T-helper 17 cell (primary cell): ENCODE measurements at places on chromosomes 2 and 18. TPM values are rescaled to one million over a fixed set of nuclear protein-coding genes. Genes with fewer than 3 reads are reported as not detected.

- DNase-seq, result no peak
These were observed 153.7 kb downstream of the TGIF1 start for GRCh38 chr18:3603421-3604234.

GRCh38 chr18:73199151-73199550, 331.4 kb upstream of the NETO1 start:
- DNase-seq, result no peak

The BCL11A gene
- total RNA-seq, result 2.5 TPM

- DNase-seq, result no peak
These were observed 52.3 kb downstream of the DDX1 start for GRCh38 chr2:15643791-15644585.

- DNase-seq, result no peak
These were observed 351.3 kb downstream of the GPD2 start for GRCh38 chr2:156787517-156787916.

DNA sequence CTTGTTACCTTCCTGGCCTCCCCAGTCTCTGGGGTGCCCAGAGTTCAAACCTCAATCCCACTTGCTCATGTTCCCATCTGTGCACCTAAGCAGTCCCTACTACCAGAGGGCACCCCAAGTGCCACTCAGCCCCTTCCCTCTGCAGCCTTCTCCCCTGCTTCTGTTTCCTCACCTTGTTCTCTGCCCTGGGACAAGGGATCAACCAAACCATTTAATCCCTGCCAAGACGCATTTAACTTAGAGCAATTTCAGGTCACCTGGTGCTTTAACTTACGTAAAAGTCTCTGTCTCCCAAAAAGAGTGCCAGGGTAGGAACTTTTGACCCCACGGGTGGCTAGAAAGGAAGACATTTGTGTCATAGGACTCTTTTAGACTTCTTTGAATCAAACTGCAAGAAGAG, 67.2 kb downstream of the SRD5A2 start:
- DNase-seq, result no peak

DNA sequence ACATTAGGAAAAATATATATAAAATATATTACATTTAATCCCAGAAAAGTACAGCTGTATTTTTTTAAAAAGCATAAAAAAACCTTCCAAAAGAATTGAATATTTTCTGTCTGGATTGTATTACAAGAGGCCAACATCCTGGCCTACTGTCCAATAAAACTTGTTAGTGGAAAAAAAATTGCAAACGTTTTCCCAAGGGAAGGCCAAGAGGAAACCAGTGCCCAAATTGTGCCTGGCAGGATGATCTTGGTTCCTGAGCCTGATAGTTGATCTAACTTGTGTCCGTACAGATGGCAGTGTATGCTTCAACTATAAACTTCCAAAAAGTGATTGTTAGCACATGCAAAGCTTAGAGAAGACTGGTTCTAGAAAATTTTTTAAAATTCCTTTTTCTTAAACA, 90.6 kb upstream of the LPIN2 start:
- DNase-seq, result no peak

The RUFY4 gene
- 0.77 TPM for total RNA-seq

DNA sequence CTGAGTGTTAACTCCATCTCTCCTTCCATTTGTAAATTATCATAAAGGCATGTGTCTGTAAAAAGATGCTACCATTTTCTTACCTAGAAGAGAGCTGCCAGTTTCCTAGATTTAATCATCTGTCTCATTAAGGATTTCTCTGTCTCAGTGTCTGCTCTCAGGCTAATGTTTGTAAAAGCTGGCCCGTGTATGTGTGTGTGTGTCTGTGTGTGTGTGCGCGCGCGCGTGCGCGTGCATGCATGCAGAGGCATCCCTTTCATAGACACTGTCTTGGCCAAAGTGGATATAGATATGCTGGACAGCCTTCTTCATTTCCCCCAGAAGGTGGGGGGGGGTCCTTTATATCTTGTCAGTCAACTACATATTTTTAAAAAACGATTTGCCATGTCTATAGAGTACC, 18.9 kb downstream of the MGAT5 start:
- no peak for DNase-seq
